H9 (cell line): ENCODE measurements at places on chromosomes 1 and 21. TPM values are rescaled to one million over a fixed set of nuclear protein-coding genes. Genes with fewer than 3 reads are reported as not detected.
A peak's percentile ranks its signal among the peaks of the same experiment; 100 is the strongest.

- DNase-seq: no peak
- no peak overlapping the region for H3K4me3 ChIP-seq
- no peak overlapping the region for H3K27ac ChIP-seq
- H3K27me3 ChIP-seq: peaks cover 5% of the 10 kb centered on the region; the same call in 1 of the 2 replicates
- H3K36me3 ChIP-seq: no peaks in the 10 kb centered on the region
- no peaks in the 10 kb centered on the region for H3K4me1 ChIP-seq
Observed at GRCh38 chr1:203275656-203276272, 29.6 kb upstream of the BTG2 start.

Gene MCOLN3
- 10.6 and 10.8 TPM in 2 replicates for total RNA-seq

GRCh38 chr21:40433538-40433937 lies 413.4 kb downstream of the DSCAM start:
- H3K4me1 ChIP-seq: no peaks in the 10 kb centered on the region; the same call in 1 of the 2 replicates
- H3K27ac ChIP-seq: no peak overlapping the region
- H3K27me3 ChIP-seq: no peaks in the 10 kb centered on the region
- no peak overlapping the region for H3K4me3 ChIP-seq

- H3K27ac ChIP-seq: no peak overlapping the region
- H3K4me3 ChIP-seq: no peak overlapping the region
- H3K27me3 ChIP-seq: no peaks in the 10 kb centered on the region
- H3K4me1 ChIP-seq: peaks cover 2% of the 10 kb centered on the region; the same call in 1 of the 2 replicates
- no peak for DNase-seq
Observed at GRCh38 chr1:193338194-193338593, 151.8 kb upstream of the B3GALT2 start.

Gene RGL1
- 1.4 TPM in 2 replicates for total RNA-seq

Gene CAMK2N1
- total RNA-seq: 0.97 and 1.2 TPM in 2 replicates

DNA sequence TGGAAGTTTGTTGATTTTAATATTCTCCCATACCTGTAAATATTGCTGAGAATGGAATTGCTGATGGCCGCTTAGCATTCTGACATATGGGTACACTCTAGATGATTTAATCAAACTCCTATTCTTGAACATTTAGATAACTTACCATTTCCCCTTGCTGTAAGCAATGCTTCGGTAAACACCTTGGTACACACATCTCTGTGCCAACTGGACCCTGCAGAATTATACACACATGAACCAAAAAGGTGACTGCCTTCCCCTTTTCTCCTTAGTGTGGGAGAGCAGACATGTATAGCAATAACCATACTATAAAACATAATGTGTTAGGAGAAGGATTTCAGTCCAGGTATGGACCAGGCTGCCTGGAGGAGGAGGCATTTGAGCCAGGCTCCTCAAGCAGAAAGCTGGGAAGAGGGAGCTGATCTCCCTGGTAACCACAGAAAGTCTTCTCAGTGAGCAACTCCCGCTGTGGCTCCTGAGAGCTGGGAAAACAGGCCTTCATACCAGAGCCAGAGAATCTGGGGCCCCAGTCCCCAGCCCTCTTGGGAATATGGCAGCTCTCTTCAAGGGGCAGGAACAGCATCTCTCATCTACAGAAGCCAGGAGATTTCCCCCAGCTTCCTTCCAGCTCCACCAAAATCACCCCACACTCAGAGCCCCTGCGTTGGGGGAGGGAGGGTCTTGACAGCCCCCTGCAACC lies 33.9 kb upstream of the CSF1 start:
- no peaks in the 10 kb centered on the region for H3K27me3 ChIP-seq
- peak; percentile 56 for DNase-seq
- no peaks in the 10 kb centered on the region for H3K36me3 ChIP-seq
- H3K4me3 ChIP-seq: peak overlapping the region; percentile 12; the same call in 1 of the 3 replicates
- peaks cover 12% of the 10 kb centered on the region; the same call in 1 of the 2 replicates for H3K4me1 ChIP-seq
- H3K27ac ChIP-seq: no peak overlapping the region

DNA sequence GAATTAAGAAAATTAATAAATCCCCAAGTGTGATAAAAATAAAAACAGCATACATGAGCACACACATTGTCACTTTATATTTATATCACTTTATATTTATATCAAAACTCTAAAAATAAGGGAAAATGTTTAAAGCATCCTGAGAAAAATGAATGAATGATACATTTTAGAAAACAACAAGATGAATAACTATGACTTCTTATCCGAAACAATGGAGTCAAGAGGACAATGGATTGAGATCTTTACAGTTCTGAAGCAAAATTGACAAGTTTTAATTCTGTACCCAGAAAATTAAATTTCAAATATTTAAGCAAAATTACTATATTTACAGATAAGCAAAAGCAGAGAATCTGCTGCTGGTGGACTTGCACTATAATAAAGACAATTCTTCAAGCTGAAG lies 512.6 kb downstream of the MRPL39 start:
- DNase-seq: no peak
- H3K4me3 ChIP-seq: no peak overlapping the region
- H3K36me3 ChIP-seq: 0 out of 2 replicates have a peak, but pooled peaks cover 4% of the 10 kb centered on the region
- H3K27ac ChIP-seq: no peak overlapping the region
- H3K27me3 ChIP-seq: no peaks in the 10 kb centered on the region

DNA sequence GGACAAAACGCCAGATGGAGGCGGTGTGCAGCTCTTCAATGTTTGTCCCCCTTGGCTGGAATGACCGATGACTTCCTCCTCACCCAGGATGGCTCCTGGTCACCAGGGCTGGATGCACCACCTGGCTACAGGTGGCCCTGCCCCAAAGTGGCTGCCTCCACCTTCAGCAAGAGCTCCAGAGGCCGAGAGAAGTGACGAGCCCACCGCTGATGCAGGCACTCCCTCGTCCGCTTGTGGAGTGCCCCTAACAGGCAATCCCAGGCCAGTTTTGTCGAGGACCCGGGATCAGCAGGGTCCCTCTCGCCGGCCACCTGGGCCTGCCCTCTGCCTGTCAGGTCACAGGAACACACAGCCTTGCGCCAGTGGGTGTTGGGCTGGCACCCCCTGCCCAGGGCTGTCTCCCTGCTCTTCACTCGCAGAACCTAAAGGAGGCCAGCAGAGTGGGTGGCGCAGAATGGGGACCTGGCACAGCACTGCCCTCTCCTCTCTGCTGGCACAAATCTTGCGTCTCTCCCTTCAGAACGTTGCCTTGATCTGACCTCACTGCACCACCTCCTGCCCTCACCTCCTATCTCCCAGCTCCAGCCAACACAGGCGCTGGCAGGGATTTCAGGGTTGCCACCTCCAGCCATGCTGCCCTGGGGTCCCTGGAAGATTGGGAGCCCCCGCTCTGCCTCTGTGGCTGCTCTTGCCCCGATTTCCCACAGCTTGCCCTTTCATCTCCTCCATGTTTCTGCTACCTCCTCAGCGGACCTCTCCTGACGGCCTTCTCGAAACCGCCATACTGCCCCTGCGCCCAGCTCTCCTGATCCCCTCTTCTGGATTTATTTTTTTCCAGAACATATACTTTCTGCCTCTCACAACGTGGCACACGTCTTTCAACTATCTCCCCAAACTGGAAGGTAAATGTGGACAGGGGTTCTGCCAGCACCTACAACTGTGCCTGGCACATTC lies 38.6 kb downstream of the SLC45A1 start:
- H3K4me1 ChIP-seq: no peaks in the 10 kb centered on the region
- no peaks in the 10 kb centered on the region for H3K27me3 ChIP-seq
- DNase-seq: no peak
- no peak overlapping the region for H3K27ac ChIP-seq
- H3K36me3 ChIP-seq: peaks cover 37% of the 10 kb centered on the region; the same call in 2 of the 3 replicates

DNA sequence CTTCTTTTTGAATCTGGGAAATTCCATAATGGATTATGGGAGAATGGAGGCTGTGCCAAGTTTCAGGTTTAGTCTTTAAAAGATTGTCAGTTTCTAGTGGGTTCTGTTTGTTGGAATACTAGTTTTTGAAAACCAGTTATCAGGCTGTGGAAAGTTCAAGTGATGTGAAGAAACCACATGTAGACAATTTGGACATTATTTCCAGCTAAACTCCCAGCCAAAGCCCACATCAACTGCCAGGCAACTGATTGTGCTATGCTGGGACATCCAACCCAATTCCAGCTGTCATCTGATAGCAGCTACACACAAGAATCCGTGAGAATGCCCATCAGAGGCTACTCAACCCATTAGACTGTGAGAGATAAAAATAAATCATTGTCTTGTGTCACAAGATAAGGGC lies 546.1 kb upstream of the ADAMTS5 start:
- H3K27me3 ChIP-seq: no peaks in the 10 kb centered on the region
- no peak overlapping the region for H3K4me3 ChIP-seq
- H3K4me1 ChIP-seq: no peaks in the 10 kb centered on the region
